CD4-positive, alpha-beta T cell treated with Interleukin-21 for 1 hour (primary cell): ENCODE measurements at places on chromosomes 7 and 10.
A peak's percentile ranks its signal among the peaks of the same experiment; 100 is the strongest.

DNA sequence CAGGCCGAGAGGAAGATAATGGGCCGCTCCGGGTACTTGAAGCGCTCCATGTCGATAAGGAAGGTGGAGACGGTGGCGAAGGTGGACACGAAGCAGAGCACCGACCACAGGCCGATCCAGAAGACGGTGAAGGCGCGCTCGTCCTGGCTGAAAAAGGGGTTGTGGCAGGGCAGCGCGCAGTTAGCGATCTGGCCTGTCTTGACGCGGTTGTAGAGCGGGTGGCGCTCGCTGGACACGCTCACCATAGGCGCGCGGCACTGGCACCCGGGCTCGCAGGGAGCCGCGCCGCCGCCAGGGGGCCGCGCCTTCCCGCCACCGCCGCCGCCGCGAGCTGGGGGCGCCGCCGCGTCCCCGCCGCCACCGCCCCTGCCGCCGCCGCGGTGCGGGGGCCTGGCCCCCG is 1.6 kb downstream of the FZD8 start:
- peak; percentile 23 for DNase-seq

GRCh38 chr7:25858525-25859411 is 293.2 kb upstream of the NFE2L3 start:
- no peak for DNase-seq

DNA sequence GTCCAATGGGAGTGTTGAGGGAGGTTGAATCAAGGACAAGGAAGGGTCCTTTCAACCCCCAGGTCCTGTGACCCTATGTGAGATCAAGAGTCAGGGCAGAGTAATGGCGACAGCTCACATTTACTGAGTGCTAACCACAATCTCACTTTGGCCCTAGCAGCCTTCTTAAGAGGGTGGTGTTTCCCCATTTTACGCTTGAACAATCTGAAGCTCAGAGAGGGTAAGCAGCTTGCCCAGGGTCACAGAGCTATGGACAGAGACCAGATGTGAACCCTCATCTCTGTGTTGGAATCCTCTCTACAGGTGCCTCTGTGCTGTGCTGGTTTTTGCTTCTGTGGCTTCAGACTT is 102.0 kb downstream of the GRK5 start:
- DNase-seq = no peak

DNA sequence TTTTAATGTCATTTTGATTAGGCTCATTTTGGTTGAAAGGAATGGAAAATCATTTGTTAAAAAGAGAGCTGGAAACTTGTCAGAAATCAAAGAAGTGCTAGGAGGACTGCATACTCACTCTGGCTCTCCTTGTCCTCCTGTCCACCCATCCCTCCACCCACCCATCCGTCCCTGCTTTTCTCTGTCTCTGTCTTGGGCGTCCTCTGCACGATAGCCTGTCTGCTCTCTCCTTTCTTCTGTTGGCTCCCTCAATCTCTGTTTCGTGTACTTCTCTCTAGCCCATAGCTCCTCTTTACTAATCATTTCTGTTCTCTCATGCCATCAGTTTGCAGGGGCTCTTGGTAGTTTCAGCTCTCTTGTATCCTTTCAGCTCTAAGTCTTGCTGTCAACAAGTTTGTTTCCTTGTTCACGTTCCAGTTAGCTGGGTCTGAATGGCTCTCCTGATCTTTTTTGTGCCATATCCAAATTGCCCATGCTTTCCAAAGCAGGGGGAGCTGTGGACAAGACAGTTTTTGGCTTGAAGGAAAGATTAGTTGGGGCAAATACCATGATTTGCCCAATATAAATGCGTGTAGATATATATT is 75.6 kb downstream of the KAT6B start:
- DNase-seq = no peak

DNA sequence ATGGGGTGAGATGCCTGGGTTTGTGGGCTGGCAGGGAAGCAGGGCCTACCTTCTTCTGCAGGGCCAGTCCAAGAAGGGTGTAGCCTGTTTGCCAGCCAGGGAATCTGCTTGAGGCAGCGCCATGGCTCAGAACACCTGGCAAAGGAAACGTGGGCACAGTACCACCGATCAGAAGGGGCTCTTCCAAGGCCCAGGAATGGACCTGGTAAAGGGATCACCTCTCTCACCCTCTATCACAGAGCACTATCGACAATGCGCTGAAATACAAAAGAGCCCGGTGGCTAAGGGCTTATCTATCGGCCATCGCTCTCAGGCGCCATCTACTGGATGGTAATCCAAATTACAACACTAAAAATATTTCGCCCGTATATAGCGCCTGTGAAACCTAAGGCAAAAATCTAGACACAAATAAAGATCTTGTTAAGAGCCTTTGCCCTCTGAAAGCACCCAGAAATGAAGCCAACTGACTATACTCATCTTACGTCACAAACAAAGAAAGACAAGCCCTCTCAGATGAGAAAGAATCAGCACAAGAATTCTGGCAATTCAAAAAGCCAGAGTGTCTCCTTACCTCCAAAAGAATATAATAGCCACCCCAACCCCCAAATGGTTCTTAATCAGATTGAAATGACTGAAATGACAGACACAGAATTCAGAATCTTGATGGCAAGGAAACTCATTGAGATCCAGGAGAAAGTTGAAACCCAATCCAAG is 217.8 kb upstream of the HPS1 start:
- peak; percentile 51 for DNase-seq
